Occipital lobe (tissue), 3 donors: ENCODE measurements at places on chromosomes 12 and 14. TPM values are rescaled to one million over a fixed set of nuclear protein-coding genes. Genes with fewer than 3 reads are reported as not detected.

SLC5A8 gene
- 1.4 TPM for total RNA-seq

PPP1R1A gene
- 6.7 TPM for total RNA-seq

SRRM4 gene
- total RNA-seq: 6.4 TPM

KCNMB4 gene
- 67.2 TPM for total RNA-seq

VAMP1 gene
- total RNA-seq: 6.4 TPM

RAB21 gene
- total RNA-seq: 17.6 TPM

OR6C2 gene
- total RNA-seq: not detected

RNASE7 gene
- not detected for total RNA-seq

SLC38A4 gene
- total RNA-seq: 0.94 TPM

PROX2 gene
- not detected for total RNA-seq

SMCO2 gene
- total RNA-seq: 0.78 TPM

AMN gene
- total RNA-seq: not detected

NTF3 gene
- 2.3 TPM for total RNA-seq

TBC1D30 gene
- total RNA-seq: 72.2 TPM

SLCO1B1 gene
- 0.16 TPM for total RNA-seq

PLA2G1B gene
- total RNA-seq: not detected

VRTN gene
- not detected for total RNA-seq

IGF1 gene
- total RNA-seq: 5.5 TPM

CD163L1 gene
- 1.7 TPM for total RNA-seq

PTPN11 gene
- total RNA-seq: 90.3 TPM

SLC39A5 gene
- not detected for total RNA-seq

LETMD1 gene
- total RNA-seq: 56.8 TPM

EIF2S3B gene
- total RNA-seq: 1.9 TPM

RAB2B gene
- 48.0 TPM for total RNA-seq

NUAK1 gene
- total RNA-seq: 40.6 TPM

HHIPL1 gene
- total RNA-seq: 6.4 TPM

PRMT5 gene
- 39.8 TPM for total RNA-seq

NEDD8 gene
- total RNA-seq: 51.3 TPM

CCDC88C gene
- 14.3 TPM for total RNA-seq

HAL gene
- 2.2 TPM for total RNA-seq

POTEM gene
- not detected for total RNA-seq

GLT1D1 gene
- 8.9 TPM for total RNA-seq

TROAP gene
- 1.2 TPM for total RNA-seq

CD27 gene
- 0.94 TPM for total RNA-seq

COX6A1 gene
- total RNA-seq: 367 TPM
